ENCODE measurements at places on chromosomes 11 and 22. TPM values are rescaled to one million over a fixed set of nuclear protein-coding genes. Genes with fewer than 3 reads are reported as not detected.

- no peak for DNase-seq
Measured at GRCh38 chr11:65113361-65113756, 1.7 kb downstream of the TM7SF2 start.

SRSF8 gene
- 20.7 TPM for total RNA-seq

DNA sequence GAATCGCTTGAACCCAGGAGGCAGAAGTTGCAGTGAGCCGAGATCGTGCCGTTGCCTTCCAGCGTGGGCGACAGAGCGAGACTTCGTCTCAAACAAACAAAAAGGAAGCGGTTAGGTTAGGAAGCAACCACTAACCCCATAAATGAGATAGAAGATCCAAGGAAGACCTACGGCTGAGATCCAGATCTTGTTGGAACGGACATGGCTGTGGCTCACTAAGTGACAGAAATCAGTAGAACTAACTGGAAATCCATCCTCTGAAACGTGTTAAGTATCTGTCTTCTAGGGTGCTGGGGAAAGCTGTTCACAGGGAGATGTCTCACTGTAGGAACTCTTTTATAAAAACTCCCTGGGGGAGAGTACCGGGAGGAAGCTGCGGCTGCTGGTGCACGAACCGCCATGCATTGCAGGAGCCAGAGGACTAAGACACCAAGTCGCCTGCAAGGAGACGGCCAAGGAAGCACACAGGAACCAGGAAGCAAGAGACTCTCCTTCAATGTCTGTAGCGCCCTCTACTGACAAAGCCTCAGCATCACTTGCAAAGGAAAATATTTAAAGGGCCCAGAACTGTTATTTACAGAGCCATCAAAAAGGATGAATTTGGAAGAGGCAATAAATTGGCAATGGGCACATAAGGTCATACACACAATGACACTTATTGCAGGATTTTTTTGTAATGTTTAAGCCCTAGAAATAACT, 16.9 kb upstream of the SPTY2D1 start:
- no peak for DNase-seq

SYT7 gene
- 12.1 TPM for total RNA-seq

GRCh38 chr11:70481625-70482528, 83.5 kb downstream of the CTTN start:
- DNase-seq = peak; percentile 42

GRCh38 chr22:25959818-25960774, 209.2 kb upstream of the SEZ6L start:
- DNase-seq = no peak

GRCh38 chr11:46906609-46907041, 11.7 kb downstream of the LRP4 start:
- no peak for DNase-seq

RFPL2 gene
- not detected for total RNA-seq

GRCh38 chr11:108196901-108197300, 25.5 kb downstream of the NPAT start:
- no peak for DNase-seq

- DNase-seq = peak; percentile 49
Measured at GRCh38 chr22:17578136-17578754, 14.9 kb downstream of the SLC25A18 start.

DNA sequence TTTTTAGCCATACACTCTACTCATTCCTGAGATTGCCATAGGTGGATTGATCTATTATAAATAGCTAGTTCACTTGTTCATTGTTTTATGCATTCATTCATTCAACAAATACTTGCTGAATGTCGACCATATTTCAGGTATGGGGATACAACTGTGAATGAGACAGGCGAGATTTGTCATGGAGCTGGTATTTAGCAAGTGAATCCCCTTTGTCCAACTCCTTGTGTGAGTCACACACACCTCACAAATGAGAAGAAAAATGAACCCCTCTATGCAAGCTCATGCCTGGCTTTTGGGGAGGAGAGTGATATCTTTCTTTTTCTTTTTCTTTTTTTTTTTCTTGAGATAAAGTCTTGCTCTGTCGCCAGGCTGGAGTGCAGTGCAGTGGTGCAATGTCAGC, 1.8 kb upstream of the AMPD3 start:
- DNase-seq = no peak

DNA sequence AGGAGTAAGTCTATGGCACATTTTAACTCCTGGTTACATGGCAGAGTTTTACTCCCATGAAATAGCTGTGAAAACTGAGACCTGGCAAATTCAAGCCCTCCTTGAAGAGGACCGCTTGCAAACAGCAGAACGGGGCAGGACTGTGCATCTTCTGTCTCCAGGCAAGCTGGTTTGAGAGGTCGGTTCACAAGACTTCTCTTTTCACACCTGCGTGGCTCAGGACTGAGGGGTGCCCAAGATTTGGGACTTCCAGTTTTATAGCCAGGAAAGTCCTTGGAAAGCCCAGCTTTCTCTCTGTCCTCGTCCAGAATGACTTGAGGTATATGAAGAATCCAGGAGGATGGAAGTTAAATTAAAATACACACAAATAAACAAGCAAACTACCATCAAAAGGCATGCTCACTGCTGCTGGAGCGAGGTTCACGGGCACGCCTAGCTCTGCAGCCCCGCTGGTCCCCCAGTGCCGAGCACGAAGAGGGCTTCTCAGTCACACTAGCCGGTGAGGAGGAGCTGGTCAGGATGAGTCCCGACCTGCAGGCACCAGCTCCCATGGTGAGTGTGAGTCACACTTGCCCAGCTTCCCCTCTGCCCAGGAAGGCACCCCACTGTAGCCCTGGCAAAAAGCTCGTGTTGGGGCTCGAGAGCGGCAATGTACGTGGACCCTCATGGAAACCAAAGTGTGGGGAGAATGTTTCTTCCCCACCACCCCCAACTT, 1382.4 kb downstream of the BRD1 start:
- DNase-seq = no peak

ZNF280B gene
- 1.4 TPM for total RNA-seq

GRCh38 chr11:103636232-103636631, 400.2 kb upstream of the DDI1 start:
- no peak for DNase-seq

DNA sequence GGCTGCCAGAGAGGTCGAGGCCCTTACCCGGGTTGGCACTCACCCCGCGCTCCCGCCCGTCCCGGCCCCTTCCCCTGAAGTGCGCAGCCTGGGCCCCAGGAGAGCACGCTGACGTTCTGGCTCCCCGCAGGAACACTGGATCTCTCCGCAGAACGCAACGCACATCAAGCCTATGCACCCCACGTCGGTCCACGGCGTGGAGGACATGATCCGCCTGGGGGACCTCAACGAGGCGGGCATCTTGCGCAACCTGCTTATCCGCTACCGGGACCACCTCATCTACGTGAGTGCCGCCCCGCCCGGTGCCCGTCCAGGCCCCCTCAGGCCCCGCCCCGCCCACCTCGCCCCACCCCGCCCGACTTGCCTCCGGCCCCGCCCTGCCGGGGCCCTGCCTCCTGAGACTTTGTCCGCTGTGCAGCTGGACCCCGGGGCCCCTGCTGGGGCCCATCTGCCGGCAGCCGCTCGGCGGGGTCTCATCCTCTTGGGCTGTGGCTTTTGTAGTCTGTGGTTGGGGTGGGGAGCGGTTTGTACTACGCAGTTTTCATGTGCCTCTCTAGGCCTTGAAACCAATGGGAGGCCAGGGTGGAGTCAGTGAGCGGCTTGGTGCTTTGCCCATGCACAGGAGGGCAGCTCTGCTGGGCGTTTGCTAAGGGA, 19.7 kb downstream of the MYO7A start:
- no peak for DNase-seq

- DNase-seq = no peak
Measured at GRCh38 chr11:13062115-13062514, 53.0 kb downstream of the RASSF10 start.

AGBL2 gene
- not detected for total RNA-seq

ARCN1 gene
- total RNA-seq = 84.8 TPM

LMNTD2 gene
- total RNA-seq = not detected

IRAG1 gene
- 4.4 TPM for total RNA-seq

GRCh38 chr11:27621405-27622161, 78.7 kb downstream of the BDNF start:
- no peak for DNase-seq

DNA sequence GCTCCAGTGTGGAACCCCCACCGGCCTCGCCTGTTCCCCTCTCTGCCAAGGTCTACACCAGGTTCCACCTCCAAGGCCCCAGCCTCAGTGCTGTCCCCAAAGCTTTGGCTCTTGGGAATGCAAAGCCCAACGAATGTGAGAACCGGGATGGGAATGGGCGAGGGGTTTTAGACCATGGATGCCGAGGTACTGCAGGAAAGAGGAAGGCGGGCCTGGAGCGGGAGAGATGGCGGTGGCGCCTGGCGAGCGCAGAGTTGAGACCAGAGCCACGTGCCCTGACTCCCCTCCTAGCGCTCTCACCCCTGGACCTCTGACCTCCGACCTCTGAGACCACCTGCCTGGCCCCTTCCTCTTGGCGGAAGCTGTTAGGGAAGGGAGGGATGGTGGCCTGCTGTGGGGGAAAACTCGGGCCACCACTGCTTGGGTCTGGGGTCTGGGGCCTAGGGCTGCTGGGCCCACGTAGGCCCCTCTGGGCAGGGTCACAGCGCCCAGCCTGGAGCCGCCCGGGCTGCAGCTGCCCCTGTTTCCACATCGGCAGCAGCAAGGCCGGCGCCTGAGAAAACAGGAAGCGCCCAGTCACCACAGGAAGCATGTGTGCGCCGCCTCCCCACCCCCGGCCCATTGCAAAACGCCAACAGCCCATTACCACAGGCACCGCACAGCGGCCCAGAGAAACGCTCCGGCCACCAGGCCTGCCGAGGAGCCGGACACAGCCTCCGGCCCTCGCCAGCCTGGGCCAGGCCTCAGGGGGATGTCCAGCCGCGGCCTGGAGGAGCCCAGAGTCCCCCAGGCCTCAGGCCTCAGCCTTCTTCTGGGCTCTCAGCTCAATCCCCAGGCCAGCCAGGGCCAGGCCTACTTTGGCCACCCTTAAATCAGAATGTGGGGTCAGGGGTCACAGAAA, 13.8 kb upstream of the SLC39A13 start:
- DNase-seq = peak; percentile 63

GRCh38 chr11:38839071-38839470, 2241.0 kb upstream of the RAG2 start:
- no peak for DNase-seq

- no peak for DNase-seq
Measured at GRCh38 chr11:2924381-2924780, 4.8 kb downstream of the PHLDA2 start.

- DNase-seq = no peak
Measured at GRCh38 chr11:119362741-119363080, 16.2 kb upstream of the MFRP start.

DNA sequence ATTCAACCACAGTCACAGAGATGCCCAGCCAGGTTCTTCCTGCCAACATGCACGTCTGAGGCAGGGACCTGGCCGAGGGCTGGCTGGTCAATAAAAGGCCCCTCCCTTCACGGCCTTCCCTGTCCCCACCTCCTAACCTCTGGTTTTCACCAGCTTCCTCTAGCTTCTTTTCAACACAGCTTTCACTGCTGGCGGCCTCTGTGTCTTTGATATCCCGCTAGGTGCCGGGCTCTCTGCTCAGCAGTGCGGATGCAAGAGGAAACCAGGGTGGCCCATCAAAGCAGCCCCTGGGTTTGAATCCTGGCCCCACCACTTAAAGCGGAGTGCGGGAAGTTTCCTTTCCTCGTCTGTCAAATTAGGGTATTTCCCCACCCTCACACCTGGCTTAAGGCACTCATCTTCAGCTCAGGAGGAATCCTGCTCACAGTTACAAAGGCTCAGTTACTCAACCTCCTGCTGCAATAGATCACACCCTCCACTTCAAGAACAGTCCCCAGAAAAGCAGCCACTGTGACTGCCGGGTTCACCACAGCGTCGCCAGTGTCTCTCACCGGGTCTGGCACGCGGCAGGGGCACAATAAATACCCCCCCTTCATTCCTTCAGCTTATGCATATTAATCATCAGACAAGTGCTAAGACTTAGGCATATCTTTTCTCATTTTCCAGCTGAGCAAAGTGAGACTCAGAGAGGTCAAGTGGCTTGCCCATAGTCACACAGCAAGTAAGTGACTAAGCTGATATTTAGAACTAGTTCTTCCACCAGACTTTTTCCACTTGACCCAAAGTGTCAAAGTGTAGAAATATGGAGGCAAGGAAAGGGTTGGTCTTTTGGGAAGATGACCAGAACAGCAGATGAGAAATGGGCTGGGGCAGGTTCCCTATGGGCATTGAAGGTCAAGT, 45.7 kb downstream of the TXN2 start:
- no peak for DNase-seq

DNA sequence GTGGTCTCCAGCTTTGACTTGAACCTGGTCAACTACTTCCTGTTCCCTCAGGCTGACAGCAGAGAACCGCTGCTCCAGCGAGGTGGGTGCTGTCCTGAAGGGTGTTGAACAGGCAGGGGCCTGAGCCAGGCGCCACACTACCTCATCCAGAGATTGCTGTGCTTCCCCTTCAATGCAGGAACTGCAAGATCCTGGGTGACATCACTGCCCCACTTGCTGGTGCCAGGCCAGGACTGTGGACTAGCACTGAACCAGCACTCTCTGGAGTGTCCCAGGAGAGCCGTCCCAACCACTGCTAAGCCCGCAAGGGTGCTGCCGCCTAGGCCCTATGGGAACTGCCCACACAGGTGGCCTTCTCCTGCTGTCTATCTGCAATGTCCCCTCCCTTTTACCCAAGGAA, 51.7 kb downstream of the GAB4 start:
- DNase-seq = no peak

GRCh38 chr11:30365793-30366517, 43.1 kb downstream of the ARL14EP start:
- DNase-seq = no peak

GRCh38 chr11:133922078-133922870, 34.5 kb downstream of the IGSF9B start:
- DNase-seq = no peak

OR51G1 gene
- not detected for total RNA-seq

MFRP gene
- total RNA-seq = not detected

- DNase-seq = no peak
Measured at GRCh38 chr11:90228056-90228455, 5.2 kb upstream of the CHORDC1 start.

DNA sequence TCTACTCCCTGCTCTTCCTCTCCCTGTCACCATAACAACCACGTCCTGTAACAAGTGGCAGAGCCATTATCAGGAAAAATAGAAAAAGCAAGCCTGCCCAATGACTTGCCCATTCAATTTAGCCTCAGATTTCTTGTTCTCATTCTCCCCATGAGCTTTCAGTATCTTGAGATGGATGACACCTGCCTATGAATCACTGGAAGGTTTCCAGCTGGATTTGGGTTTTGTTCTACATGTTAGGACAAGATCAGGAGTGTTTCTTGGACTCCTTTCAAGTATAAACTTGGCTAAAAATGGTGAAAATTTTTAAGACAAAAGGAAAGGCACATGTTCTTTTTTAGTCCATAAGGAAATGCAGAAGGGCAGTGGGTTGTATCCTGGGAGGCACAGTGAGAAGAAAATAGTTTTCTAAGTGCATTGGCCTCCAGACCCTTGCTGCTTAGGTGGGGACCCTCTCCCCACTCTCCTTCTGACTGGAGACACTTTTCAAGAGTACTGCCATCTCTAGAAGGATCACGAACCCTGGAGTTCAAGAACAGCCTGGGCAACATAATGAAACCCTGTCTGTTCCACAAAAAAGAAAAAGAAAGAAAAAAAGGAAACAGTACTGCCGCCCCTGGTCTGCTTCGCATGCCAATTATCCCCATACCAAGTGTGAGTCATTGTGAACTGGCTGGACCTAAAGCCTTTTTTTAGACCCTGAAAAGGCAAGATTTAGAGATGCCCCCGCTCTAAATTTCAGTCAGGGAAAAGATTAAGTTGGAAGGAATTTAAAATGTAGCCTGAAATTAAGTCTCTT, 51.0 kb downstream of the MTNR1B start:
- DNase-seq = no peak

All from heart right ventricle (tissue), 16 donors.